ENCODE measurements at places on chromosomes 1 and 21.
A peak's percentile ranks its signal among the peaks of the same experiment; 100 is the strongest.

- DNase-seq, result no peak
These were observed 130.4 kb downstream of the LHX4 start for GRCh38 chr1:180360333-180361075.

DNA sequence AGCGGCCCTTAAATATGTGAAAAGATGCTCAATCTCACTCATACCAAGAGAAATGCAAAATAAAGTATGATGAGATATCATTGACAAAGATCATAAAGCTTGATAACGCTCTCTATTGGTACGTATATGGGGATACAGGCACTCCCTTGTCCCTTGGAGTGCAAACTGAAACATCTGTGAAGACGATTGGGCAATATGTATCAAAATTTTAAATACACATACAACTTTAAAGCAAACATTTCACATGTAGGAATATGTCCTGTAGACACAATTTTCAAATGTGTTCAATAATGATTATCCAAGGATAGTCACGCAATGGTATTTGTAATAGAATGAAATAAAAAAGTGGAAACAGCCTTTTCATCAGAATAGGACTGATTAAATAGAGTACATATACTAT, 2.0 kb upstream of the GJB3 start:
- no peak for DNase-seq

GRCh38 chr1:205449750-205450443, 5.9 kb downstream of the BLACAT1 start:
- DNase-seq, result no peak

DNA sequence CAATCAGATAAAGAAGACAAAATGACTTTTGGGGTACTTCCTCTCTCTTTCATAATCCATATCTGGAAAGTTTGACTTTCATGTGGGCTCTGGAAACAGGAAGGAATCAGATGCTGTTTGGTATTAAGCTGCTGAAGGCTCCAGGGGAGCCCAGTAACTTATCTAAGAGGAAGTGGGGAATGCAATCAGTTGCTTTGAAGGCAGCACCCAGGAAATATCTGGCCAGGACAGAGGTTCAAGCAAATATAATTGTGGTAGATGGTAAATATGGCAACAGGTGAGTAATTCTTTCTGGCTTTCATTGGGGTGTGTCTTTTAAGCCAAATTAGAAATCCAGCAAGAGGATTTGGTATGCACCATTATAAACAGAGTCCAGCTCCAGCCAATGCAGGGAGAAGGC, 44.4 kb downstream of the COLGALT2 start:
- DNase-seq, result no peak

GRCh38 chr1:13674377-13674776, 25.6 kb upstream of the PRDM2 start:
- DNase-seq, result no peak

- DNase-seq, result no peak
These were observed 22.5 kb upstream of the CAP1 start for GRCh38 chr1:40017951-40018575.

DNA sequence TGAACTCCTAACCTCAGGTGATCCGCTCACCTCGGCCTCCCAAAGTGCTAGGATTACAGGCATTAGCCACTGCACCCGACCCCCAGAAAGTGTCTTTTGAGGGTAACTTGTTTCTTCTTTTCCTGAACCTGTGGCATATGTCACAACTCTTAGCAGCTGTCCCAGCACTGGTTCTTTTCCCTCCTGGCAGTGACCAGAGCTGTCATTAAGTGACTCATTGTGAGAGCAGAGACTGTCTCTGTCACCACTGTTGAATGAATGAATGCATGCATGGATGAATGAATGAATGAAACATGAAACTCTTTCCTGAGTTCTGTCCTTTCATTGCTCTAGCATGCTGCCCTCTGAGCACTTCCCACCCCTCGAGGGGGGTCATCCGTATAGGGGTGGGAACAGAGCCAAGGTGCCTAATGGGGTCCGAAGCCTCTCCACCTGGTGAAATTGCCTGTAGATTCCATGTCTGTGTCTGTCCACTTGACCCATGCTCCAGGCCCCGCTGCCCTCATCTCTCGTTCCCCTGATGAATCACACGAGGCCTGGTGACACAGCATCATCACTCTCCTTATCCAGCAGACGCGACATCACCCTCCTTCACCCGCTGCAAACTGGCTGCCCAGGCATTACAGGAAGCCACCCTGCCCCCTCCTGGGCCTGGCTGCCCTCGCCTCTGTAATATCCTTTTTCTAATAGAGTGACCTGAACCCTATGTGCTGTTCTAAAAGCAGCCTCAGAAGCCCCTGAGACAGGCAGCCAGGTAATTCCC, 75.0 kb downstream of the IGSF21 start:
- DNase-seq, result no peak

DNA sequence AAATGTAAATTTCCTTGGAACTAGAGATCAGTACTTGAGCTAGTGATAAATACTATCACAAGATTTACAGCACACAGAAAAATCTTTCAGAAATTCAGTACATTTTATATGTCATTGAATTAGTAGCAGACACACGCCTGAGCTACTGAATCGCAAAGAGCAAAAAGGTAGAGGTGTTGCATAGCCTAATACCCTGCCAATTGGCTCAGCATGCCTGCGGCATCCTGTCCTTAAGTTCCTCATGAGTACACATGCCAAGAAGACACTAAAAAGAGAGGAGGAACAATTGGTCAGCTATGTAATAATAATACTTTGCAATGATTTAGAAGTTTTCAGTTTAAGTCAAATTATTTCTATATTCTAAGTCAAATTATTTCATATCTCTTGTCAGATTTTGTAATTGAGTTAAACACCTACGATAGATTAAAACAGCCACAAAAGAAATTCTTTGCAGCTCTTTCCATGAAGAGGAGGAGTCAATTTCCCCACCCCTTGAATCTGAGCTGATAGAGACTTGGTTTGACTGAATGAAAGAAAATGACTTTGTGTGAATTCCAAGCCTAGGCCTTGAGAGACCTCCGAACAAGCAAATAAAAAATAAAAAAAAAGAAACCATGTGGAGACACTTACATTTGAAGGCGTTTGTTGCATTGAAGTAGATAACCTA, 36.2 kb upstream of the PKN2 start:
- DNase-seq, result no peak

- DNase-seq, result no peak
These were observed 87.7 kb downstream of the INTS7 start for GRCh38 chr1:211947396-211948295.

DNA sequence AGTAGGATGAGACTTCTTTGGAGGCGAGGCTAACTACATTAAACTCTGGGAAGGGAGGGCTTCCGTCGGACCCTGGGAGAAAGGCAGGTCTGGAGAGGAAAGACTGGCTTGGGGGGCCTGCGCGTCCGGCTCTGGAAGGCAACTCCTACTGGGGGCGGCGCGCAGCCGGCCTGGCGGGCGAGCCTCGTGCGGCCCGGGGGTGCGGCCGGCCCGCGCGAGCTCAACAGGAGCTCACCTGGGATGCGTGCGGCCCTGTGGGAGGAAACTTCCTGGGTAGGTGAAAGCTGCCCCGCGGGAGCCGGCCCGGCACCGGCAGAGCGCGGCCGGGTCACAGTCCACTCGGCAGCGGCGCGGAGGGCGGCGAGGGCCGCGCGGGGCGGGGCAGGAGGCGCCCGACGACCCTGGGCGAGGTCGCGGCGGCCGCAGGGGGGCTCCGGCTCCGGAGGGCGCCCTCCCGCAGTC, 449 bp downstream of the EPS15 start:
- DNase-seq, result peak; percentile 38

- DNase-seq, result no peak
These were observed 27.8 kb upstream of the LRRC3 start for GRCh38 chr21:44427241-44428120.

- DNase-seq, result no peak
These were observed 506 bp downstream of the C1orf50 start for GRCh38 chr1:42767510-42768000.

DNA sequence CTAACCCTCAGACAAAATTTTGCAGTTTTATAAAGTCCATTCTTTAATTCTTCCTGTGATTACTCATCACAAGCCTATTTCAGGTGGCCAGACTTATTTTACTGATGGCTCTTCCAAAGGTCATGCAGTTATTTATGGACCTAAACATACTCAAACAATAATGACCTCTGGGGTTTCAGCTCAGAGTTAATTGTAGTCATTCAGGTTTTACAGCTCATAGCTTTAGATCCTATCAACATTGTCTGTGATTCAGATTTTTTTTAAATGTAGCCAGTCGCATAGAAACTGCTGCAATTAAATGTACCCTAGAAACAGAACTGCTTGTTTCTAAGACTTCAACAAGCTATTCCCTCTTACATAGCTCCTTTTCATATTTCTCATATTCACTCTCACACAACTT, 270.8 kb downstream of the COL11A1 start:
- no peak for DNase-seq

DNA sequence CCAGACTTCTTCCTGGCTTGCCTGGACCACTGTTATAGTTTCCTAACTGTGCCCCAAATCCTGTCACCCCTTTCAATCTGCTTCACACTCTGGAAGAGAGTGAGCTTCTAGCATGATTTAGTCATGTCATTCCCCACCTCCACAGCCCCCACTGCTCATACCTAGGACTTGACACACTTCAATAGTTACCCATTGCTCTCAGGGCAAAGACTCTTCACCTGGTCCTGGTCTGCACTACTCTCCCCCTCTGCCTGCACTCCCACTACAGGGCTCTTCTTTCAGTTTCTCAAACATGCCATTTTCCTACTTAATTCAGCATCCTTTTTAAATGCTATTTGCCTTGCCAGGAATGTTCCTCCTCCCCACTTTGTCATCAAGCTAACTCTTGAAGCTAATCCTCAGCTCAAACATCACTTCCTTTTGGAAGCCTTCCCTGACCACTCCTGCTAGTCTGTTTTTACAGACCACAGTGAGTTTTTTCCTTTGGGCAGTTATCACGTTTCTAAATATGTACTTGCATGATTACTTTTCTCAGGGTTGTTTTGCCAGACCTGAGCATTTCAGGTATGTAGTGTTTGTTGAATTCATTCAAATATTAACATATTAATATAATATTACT, 24.7 kb downstream of the CYP2J2 start:
- DNase-seq, result no peak

DNA sequence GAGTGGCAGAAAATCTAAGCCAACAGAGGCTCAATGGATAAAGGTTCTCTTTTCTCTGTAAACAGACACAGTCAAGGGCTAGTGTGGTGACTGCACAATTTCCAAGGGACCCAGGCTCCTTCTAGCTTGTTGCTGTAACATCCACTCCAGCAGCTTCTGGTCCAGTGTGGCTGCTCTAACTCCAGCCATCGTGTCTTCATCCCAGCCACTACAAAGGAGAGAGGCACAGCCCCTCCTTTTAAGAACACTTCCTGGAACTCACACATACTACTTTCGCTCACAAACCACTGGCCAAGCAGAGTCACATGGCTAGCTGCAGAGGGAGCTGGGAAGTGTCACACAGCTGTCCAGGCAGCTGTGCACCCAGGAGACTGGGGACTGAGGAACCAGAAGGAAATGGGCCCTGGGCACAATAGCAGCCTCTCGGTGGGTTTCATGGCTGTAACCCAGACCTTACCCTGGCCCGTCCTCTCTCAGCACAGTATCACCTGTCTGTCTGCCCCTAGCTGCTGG, 188.6 kb upstream of the VAMP3 start:
- no peak for DNase-seq

DNA sequence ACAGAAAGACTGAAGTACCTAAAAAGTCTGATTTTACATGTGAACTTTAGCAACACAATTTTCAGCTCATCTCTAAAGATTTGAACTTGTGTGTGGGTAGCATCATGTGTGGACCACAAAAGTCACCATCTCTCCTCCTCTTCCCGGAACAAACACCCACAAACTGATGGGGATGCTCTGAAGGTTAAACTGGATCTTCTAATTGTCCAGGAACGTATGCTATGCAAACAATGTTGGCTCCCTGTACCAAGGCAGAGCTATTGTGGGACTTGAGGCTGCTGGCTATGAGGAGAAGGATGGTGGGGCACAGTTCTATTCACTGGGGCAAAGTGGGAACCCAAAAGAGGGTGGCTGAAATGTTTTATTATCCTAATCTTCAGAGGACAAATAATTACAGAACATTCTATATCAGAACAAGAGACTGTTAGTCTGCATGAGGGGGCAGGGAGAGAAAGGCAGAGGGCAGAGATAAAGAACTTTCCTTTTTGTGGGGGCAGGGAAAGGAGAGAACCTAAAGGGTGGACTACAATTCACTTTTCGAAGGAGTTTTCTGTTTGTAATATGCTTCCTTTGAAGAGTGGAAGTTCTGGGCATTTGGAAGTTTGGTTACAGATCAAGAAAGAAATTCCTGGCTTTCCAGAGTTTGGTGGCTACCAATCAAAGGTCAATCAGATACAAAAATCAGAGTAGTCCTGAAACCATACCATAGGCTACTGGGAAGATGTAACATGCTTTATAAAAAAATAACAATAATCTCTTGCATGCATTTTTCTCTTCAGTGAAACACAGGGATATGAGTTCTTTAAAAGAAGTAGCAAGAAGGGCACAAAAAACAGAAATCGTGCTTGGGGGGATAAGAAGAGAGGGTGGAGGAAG, 62.9 kb downstream of the GADD45A start:
- no peak for DNase-seq

GRCh38 chr1:115929881-115930280, 46.4 kb upstream of the SLC22A15 start:
- DNase-seq, result no peak

DNA sequence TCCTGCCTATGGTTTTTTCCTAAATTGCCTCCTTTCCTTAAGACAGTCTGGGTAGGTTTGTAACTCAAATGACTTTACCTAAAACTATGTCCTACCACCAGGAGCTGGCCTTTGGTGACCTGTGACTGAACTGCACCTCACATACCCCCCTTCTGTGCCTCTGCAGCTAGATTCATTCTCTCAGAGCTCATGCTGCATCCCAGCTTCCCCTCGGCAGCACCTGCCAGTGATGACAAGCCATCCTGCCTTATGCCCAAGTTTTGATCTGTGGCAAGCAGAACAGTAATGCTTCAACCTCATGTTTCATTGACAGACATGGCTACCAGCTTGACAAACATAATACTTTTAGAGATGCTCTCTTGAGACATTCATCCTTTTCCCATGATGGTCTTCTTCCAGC, 141.9 kb downstream of the TSEN15 start:
- DNase-seq, result no peak

DNA sequence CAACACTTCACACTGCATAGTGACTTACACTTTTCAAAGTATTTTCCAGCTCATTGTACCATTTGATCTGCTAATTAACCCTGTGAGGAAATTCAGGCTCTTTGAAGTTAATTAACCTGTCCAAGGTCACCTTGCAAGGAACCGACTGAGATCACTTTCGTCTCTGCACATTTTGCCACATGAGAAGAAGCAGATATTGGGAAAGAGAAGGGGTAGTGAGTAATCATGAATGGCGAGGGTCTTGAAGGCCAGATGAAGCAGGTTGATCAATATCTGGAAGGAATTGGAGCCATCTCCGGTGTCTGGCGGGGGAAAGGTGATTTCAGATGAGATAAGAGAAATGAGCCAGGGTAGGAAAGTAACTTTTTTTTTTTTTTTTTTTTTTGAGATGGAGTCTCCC, 3.4 kb downstream of the APOA2 start:
- no peak for DNase-seq
